ENCODE measurements at places on chromosomes 6 and 20. TPM values are rescaled to one million over a fixed set of nuclear protein-coding genes. Genes with fewer than 3 reads are reported as not detected.

GRCh38 chr6:149897855-149898744 lies at the start of gene RAET1E:
RAET1E (minus strand) TSS chr6:149898113; CDS start chr6:149890901, 7,212 bp downstream.
- DNase-seq = no peak

RSPH9 gene
- not detected for total RNA-seq

PABPC1L gene
- total RNA-seq = 3.3 TPM

TCF15 gene
- total RNA-seq = not detected
